ENCODE measurements at places on chromosomes 4 and X.

- DNase-seq: no peak
Measured at GRCh38 chrX:71367396-71367795, 1.2 kb downstream of the TAF1 start.

GRCh38 chr4:184279496-184280061, 61.9 kb upstream of the ENPP6 start:
- DNase-seq: no peak

DNA sequence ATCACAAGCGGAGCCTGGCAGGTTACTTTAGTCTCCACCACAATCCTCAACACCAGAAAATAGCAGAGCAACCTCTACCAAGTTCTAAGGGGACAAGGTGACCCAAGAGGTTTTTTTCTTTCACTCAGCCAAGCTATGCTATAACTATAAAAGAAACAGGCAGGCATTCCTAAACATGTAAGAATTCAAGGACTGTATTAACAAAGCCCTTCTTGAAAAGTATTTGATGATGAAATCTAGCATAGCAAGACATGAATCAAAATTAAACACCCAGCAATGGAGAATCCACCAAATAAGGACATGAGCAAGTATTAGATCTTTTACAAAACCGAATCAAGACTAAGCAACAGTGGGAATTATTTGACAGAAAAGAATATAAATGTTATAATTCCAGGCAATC, 25.7 kb upstream of the C1QTNF7 start:
- DNase-seq: no peak

- no peak for DNase-seq
Measured at GRCh38 chr4:144213371-144213770, 72.9 kb upstream of the GYPA start.

All from AG09309 (cell line).